ENCODE measurements at places on chromosomes 11 and 22.

DNA sequence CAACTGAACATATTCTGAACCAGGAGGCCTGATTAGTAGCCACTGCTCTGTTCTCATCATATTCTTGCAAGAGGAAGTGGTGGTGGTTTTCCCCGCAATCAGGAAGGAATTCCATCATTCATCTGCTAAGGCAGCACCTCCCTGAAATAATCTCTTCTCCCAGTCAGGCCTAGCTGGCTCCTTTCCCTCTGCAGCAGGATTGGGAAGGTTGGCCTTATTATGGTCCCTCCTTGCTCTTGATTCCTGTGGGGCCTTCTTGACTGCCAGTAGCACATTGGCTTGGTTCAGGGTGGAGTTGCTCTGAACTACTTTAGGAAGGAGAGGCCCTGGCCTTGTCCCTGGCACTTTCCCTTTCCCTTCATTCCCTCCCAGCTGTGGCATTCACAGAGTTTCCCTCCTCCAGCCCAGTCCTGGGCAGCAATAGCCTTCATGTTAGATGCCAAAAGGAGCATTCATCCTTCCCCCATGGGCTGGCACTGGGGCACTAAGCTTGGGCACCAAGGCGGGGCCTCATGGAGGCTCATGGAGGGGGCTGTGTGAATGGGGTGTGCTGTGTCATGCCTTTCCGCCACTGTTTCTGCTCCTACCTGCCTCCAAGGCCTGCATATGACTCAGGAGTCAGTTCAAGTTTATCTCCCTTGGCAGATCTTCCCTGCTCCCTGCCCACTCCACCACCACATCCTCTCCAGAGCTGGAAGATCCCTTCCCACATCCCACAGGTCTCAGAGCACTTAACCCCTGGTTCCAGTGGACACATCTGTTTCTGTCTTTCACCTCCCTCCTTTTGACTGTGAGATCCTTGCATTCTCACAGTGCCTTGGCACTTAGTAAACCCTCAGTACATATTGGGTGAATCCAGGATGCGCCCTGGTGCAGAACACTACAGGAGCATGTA, 27.6 kb upstream of the CD44 start:
- DNase-seq = no peak

DNA sequence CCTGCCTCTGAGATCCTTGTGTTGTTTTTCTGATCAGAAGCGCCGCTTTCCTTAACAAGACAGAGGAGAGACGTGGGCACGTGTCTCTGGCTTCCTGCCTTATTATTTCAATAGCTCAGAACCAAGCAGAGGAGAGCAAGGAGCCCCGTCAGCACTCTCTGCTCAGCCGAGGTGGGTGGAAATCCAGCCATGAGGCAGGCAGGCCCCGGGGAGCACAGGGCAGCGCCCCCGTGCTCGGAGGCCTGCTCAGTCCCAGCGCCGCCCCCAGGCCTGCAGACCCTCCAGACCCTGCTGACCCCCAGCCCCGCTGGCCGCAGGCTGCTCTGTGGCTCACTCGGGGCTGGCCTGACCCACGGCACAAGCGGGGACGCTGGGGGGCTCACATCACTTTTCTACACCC, 162.8 kb downstream of the BRD1 start:
- no peak for DNase-seq

- DNase-seq = no peak
These were observed 32.8 kb upstream of the SERPIND1 start for GRCh38 chr22:20741008-20741633.

- DNase-seq = no peak
These were observed 74.9 kb upstream of the RAG2 start for GRCh38 chr11:36672815-36673450.

DNA sequence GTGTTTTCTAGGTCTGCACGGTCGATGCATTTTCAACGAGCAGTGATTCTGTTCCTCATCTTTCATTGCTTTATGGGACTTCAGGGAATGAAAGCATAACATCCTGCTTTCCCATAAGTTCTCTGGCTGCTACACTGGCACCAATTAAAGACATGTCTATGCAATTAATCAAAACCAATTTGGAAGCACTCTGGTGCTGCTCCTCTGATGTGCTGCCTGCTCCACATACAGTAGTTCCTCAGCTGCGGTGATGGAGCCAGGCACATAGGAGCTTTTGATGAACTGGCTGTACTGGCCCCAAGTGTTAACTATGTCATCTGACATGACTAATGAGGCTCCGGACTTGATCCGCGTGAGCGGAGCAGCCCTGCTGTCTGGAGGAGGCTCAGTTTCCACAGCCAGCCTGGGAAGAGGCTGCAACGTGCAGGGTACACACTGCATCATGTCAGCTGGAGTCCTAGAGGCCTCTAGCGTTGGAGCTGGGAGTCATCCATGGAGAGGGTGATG, 29.8 kb downstream of the GVQW3 start:
- no peak for DNase-seq

DNA sequence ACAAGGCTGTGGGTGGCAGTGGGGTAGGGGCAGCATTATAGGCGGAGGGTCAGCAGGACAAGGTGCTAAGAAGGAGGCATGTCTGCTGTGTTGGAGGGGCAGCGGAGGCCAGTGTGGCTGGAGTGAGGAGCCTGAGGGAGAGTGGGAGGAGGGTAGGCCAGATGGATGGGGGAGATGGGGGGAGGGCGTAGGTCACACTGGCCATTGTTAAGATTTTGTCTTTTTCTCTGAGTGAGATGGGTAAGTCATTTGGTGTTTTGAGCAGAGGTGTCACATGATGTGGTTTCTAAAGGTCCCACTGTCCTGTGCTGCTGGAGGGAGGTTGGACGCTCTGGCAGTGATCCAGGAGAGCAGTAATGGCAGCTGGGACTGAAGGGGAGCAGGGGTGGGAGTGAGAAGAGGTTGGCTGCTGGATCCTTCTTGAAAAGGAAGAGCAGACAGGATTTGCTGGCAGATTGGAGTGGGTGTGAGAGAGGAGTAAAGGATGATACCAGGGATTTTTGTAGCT, 9.8 kb downstream of the PPP6R3 start:
- no peak for DNase-seq

DNA sequence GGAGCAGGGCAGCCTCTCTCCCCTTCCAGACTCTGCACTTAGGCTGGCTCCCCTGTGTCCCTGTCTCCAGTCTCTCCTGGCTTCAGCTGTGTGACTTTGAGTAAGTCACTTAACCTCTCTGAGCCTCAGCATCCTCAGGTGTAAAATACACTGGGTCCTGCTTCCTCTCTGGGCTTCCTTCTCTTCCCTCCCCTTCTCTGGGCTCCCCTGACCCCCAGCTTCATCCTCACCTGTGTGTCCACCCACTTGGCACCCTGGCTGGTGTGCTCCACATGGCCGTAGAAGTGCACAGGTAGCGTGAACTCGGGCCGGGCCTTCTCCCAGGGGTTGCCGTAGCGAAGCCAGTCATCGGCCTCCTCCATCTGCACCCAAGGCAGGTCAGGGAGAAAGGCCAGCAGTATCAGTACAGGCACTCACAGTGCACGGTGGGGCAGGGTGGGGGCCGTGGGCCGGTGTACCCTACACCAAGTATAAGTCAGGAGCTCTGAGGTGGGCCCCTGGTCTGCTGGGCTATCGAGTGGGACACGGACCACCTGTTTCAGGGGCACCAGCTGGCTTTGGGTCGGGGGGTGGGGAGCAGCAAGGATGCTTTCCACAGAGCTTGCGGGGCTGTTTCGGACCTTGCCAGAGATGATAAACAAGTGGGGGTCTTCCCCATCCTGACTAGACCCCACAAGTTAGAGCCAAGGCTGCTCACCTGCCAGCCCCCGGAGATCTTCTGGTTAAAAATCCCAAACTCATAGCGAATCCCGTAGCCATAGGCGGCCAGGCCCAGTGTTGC, 2.0 kb downstream of the PYGM start:
- no peak for DNase-seq

DNA sequence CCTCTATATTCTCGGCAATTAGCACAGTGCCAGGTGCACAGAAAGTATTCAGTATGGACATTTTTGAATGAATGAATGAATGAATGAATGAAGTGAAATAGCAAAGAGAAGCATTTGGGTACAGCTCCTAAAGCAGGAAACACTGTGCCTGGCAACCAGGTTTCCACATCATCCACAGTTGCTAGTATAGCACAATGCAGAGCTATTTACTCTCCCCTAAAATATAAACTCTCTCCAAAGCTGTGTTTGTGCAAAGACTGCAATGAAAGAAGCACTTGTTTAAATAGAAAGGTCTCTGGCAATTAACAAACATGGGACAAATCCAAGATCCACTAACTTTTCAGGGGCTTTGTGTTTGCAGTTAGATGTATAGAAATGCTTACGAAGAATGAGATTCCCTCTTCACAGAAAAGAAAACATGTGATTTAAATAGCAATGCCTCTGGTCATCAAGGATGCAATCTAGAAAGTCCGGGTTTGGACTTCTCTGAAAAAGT, 103.0 kb upstream of the OPCML start:
- no peak for DNase-seq

DNA sequence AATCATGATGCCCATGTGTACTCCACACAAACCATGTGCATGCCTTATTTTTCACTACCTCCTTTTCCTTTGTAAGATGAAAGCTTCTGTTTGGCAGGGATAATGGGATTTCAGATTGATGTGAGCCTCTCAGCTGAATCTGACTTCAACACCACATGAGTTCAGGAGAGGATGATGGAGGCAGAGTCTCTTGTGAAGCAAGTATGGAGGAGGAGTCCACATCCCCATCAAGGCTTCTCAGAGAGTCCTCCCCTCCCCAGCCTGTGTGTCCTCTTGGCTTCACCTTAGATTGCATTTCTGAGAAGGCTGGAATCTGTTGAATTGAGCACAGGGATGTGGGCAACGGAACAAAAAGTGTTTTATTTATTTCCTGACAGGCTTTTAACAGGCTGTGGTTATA, 370.4 kb downstream of the FAT3 start:
- DNase-seq = no peak

DNA sequence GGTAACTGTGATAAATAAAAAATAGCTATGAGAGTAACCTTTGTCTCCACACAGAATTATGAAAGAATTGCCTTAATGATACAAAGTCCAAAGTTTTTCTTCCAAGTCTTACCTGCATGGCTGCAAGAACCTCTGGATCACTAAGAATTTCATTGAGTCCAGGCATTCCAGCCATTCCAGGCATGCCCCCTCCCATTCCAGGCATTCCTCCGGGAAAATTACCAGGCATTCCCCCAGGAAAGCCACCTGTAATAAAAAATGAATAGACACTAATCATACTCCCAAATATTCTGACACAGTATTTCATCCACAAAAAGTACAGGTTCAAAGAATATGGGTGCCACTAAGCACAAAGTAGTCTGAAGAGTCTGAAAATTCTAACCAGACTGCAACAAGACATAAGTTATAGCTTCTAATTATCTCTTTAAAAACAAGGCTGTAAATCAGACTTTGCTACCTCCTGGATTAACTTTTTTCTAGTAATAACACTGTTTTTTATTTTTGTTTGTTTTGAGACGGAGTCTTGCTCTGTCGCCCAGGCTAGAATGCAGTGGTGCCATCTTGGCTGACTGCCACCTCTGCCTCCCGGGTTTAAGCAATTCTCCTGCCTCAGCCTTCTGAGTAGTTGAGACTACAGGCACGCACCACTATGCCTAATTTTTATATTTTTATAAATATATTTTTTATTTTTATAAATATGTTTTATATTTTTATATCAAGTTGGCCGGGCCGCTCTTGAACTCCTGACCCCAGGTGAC, 8.0 kb upstream of the SLC25A17 start:
- DNase-seq = no peak

DNA sequence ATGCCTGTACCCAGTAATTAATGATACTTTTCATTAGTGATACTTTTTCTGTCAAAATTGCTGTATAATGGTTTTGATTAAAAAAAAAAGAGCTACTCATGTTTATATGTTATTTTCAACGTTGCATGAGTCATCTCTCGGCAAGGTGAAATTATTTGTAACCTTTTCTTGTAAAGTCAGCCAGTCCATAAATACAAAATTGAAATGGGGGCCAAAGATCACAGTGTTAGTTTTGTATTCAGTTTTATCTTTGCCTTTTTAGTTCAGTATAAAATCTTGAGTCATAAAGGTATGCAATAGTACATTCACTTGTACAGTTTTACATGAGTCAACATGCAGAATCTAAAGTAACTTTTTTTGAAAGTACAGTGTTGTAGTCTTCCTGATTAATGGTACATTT, 4.3 kb downstream of the ARHGEF12 start:
- no peak for DNase-seq

DNA sequence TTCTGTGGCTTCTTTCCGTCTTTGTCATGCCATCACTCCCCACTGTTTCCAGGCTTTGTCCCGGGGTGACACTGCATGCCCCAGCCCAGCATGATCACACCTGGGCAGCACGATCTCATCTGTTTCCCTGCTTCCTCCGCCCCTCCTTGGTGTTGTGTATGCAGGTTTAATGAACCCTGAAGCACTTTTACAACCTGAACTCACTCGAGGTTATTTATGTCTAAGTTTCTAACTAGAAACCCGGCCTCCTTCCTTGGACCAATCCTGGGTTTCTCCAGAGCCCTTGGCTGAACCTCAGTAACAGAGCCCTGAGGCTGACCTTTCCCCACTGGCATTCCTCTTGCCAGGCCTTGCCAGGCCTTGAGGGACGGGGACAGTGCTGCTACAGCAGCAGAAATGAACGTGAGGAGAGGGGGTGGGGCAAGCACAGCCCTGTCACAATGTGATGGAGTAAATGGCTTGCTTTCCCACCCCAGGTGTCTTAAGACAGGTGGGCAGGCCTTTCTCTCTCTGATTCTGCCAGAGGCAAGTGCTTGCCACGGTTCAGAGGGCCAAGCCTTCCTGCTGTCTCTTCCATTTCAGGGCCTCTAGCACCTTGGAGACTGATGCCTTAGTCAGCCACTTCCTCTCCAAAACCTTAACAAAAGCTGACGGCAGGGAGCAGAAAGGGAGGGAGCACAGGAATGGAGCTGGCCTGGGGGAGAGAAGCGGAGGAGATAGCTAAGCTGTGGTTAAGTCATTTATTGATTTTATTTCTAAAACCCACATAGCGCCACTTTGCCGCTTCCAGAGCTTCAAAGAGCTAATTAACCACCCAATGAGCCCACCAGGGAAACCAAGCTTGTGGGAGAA, 3.1 kb upstream of the PYGM start:
- no peak for DNase-seq

GRCh38 chr11:111001081-111001430, 244.5 kb upstream of the POU2AF2 start:
- no peak for DNase-seq

DNA sequence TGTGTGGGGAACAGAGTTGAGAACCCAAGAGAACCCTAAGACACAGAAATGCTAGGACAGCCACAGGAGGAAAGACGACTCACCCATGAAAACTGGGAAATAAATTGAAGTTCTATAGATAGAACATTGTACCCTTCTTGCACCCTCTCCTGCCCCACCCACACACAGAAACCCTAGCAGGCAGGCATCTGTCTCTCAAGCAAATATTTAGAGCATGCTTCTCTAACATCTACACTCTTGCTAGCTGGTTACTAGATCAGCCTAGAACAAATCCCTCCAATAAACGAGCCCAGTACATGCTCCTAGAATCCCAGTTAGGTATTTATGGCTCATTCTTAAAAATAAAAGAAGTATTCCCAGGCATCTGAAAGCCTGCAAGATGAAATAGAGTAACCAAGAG, 32.1 kb upstream of the CLPB start:
- no peak for DNase-seq

- DNase-seq = no peak
These were observed 9.0 kb upstream of the KCNQ1OT1 start for GRCh38 chr11:2708757-2709281.
